ENCODE measurements at places on chromosomes 4 and X. TPM values are rescaled to one million over a fixed set of nuclear protein-coding genes. Genes with fewer than 3 reads are reported as not detected.

CCDC149 gene
- total RNA-seq = 3.3 TPM

CT47B1 gene
- total RNA-seq = not detected

IQCM gene
- not detected for total RNA-seq

ENPP6 gene
- total RNA-seq = not detected

PDZD11 gene
- total RNA-seq = 60.4 TPM
